Stimulated activated CD8-positive, alpha-beta memory T cell treated with anti-CD3 and anti-CD28 coated beads, Interleukin-4, amount 100 ng/mL, for 4 hours (primary cell): ENCODE measurements at places on chromosomes 4 and X.

GRCh38 chr4:147822128-147822527, 90.2 kb downstream of the ARHGAP10 start:
- DNase-seq, result no peak

- DNase-seq, result no peak
Measured at GRCh38 chr4:129355031-129355430, 259.1 kb downstream of the C4orf33 start.

GRCh38 chrX:679291-679979, 48.8 kb downstream of the SHOX start:
- DNase-seq, result no peak

DNA sequence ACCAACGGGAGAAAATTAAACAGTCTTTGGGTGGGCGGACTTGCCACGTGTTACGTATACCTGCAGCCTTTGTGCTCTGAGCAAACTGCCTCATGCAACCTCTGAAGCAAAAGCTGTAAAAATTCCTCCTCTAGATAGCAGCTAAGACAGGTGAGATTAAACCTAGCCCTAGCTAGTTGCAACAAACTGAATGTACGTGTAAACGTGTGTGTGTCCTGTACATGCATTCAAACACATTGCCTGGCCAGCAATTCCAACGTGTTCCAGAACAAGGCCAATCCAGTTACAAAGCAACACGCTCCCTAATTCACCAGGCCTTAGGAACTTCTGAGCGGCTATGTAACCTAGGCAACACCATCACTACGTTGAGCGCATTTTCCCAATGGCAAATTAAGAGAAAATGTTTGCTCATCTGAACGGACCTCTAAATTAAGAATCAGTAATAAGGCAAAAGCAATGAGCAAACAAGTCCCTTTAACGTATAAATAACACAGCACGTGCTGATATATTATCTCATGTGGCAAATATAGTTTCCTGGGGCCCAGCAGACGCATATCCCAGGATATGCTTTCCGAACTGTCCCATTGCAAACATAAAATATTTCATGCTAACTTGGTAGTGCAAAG, 792 bp downstream of the PPID start:
- no peak for DNase-seq

DNA sequence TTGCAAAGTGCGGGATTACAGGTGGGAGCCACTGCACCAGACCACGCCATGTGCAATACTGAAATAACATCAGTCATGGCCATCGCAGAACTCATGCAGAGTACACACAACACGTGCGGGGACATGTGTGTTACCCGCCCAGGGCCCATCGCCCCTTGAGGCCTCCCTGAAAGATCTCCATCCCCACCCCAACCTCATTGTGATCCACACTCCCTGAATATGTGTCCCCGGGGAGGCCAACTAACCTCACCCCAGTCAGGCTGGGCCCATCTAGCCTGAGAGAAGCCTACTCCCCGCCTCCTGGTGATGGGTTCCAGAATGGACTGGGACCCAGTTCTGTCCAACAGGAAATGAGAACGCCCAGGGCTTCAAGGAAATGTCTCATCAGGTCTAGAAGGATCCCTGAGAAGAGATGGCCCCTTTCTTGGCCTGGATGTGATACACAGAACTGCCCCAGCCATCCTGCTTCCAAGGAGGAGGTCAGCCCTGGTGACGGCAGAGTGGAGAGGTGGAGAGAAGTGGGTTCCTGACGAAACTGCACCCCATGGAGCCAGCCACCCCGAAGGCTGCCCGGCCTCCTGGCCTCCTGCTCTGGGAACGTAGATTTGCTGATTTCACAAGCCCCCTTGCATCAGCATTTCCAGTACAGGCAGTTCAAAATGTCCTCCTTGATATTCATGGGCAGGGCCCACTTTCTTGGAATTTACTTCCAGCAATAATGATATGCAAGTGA, 22.5 kb upstream of the CLDN24 start:
- DNase-seq, result no peak

GRCh38 chr4:28654618-28655017, 1794.0 kb downstream of the STIM2 start:
- DNase-seq, result no peak

DNA sequence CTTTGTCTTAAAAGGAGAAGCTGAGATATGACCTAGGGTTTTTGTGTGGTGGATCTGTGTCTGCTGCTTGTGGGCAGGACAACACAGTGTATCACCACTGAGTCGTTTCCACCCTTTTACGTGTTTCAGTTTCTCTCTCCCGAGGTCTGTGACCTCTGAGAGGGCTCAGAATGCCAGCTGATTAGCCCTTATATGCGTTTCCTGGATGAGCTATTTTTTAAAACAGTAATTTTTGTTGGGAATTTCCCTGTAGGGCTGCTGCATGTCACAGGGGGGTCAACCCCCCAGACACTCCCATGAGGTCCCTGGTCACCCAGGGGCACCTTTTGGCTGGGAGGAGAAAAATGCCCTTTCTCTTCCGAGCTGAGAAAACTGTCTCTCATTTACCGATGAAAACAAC, 170.4 kb upstream of the CASK start:
- DNase-seq, result no peak

DNA sequence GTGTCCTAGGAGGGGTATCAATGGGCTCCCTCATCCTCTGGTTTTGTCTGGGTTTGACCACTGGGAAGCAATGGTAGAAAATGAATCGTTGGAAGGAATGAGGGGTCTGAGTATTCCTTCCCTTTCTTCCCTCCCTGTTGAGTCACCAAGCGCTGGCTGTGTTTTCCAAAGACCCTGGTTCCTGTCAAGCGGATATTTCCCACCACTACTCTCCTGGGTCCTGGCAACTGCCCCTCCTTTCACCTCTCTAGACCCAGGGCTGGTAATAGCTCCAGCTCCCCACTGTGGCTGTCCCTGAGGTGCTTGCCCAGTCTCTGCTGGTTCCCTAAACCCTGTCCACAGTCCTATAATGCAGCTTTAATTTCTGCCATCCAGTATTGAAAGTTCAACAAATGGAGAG, 22.2 kb downstream of the SMIM43 start:
- no peak for DNase-seq

DNA sequence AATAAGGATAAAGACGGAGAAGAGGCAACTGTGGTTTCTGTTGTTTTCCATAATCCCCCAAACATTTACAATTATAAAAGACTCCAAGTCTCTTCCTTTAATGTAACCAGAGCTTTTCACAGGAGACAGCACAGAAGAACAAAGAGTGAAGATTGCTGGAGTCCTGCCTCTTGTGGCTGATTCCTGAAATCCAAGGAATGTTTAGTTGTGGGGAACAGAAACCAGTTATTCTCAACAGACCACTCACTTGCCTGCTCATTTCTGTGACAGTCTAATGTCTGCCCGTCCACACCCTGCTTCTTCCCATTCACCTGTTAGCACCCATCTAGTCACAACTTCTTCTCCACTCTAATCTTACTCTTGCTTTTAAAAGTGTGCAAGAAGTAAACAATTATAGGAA, 12.1 kb downstream of the TEX13B start:
- DNase-seq, result no peak

DNA sequence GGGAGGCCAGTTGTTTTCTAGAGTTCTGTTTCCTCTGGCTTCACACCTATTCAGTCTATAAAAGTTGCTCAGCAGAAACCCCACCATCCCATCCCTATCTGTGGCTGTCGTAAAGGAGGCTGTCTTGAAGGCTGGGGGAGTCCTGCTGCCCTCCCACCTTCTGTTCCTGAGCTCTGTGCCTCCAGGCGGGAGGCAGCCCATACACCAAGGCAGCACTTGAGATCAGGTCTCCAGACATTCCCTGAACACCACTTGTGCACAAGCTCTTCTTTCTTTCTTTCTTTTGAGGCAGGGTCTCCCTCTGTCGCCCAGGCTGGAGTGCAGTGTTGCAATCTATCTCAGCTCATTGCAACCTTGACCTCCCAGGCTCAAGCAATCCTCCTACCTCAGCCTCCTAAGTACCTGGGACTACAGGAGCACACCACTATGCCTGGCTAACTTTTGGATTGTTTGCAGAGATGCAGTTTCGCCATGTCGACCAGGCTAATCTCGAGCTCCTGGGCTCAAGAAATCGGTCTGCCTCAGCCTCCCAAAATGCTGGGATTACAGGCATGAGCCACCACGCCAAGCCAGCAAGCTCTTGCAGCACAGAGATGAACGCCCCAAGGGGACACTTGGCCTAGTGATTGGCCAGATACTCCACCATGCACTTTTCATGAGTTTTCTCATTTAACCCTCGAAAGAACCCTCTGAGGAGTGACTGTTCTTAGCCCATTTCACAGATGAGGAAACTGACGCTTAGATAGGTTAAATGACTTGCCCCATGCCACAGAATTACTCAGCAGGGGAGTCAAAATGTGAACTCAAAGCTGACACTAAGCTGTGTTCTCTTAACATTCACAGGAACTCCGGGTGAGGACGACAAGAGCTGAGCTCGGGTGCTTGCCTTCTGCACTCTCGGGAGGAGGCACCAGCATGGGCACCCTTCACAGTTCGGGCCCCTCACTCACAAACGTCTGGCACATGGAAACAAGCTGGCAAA, 55.8 kb upstream of the ENPP6 start:
- DNase-seq, result no peak

DNA sequence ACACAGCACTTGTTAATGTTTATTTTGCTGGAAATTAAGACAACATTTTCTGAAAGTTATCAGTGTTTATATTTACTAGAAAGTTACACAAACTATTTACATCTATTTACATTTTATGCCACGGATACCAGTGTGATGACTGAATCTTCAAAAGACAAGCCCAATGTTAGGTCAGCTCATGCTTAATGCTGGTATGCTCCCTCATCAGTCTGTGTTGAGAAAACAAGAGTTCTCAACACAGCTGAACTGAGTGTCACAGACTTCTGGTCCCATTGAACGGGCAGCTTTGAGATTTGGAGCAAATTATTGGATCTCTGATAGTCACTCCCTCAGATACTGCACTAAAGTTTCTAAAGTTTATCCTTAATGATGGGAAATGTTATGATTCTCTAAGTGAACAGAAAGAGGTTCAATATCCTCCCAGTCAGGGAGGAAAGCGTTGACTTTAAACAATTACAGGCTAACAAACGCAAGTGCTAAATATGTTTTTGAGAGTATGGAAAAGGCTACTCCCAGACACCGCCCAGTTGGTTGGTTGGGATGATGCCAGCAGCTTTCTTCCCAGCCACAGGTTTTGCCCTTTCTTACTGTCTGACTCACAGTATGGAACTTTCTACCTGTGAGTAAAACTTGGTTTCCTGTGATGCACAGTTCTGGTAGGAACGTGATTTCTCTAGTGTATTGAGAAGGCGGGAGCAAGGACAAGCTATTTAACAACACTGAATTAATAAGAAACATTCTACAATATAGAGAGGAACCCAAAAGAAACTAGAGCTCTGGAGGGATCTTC, 1293.6 kb upstream of the TENM3 start:
- DNase-seq, result no peak

- no peak for DNase-seq
Measured at GRCh38 chr4:4647041-4647440, 105.2 kb upstream of the STX18 start.

GRCh38 chr4:26022346-26023202, 108.6 kb downstream of the SMIM20 start:
- no peak for DNase-seq

- no peak for DNase-seq
Measured at GRCh38 chrX:10072786-10073568, 83.8 kb upstream of the CLCN4 start.

GRCh38 chrX:22063284-22063683, 31.2 kb downstream of the PHEX start:
- DNase-seq, result no peak

DNA sequence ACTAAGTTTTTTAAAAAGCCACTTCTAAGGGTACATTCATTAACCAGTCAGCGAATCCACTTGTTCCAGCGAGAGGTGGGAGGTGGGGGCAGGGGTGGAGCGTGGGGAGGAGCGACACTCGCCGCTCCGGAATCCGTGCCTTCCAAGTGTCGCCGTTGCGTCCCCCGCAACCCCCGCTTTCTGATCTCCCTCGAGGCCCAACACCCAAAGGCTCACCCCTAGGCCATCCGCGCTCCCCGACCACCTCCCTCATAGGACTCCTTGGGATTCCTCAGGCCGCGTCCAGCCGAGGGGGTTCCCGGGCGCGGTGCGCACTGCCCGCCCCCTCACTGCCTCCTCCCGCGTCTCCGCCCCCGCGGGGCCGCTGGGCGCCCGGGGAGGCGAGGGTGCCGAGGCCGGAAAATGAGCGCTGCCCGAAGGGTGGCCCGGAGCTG, 108.1 kb upstream of the STOX2 start:
- no peak for DNase-seq

DNA sequence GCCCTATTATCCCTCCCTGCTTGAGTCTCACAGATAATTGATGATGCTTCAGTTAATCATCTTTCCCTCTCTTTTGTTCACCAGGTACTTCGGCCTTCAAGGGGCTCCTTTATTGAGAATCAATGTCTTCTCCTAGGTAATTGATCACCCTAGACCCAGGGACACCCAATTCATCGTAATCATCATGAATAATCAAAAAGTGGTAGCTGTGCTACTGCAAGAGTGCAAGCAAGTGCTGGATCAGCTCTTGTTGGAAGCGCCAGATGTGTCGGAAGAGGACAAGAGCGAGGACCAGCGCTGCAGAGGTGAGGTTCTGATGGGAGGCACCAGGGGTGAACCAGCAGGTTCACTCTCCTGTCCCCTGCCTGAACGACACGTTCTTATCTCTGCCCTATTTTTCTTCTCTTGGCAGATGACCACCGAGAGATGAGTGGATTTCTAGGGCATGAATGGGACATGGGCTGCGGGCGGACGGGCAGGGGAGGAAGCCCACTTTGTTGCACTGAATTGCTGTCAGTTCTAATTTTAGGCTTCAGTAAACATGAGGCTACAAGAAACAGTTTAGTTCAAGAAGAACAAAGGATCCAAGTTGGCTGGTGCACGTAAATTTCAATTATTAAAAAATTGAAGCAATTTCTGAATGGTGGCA, 80.5 kb downstream of the ALPK1 start:
- no peak for DNase-seq

- DNase-seq, result no peak
Measured at GRCh38 chrX:3711331-3711917, 2.0 kb downstream of the PRKX start.

DNA sequence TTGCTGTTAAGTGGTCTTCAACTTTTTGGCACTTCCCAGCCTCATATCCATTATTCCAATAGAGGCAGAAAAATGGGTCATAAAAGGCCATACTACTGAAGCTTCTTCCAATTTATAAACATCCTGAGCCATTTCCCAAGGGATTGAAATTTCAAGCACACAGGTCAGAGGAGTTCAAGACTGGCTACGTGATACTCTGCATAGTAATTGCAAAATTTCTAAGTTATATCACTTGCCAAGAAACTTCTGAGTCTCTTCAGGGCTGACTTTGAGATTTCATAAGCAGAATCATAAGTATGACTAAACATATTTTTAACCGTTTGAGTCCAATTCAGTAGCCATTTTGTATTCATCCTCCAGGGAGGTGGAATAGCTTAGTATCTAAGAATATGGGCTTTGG, 75.6 kb upstream of the RXFP1 start:
- DNase-seq, result no peak

- no peak for DNase-seq
Measured at GRCh38 chr4:133000012-133000411, 149.1 kb upstream of the PCDH10 start.

DNA sequence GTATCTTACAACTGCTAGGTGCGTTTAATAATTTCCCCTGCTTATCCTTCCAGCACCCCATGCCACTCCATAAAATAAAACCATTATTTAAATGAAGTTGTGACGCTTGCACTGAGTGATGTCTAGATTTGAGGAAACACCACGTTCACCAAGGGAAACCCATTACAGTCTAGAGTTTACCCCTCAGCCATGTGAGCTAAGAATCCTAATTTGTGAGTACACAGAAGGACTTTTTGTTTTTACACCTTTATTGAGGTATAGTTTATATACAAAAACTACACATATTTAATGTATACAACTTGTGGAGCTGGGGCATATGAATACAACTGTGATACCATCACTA, 326.8 kb downstream of the RAPGEF2 start:
- DNase-seq, result no peak
